Naive thymus-derived CD8-positive, alpha-beta T cell (primary cell): ENCODE measurements at places on chromosomes 16 and 17.
A peak's percentile ranks its signal among the peaks of the same experiment; 100 is the strongest.

DNA sequence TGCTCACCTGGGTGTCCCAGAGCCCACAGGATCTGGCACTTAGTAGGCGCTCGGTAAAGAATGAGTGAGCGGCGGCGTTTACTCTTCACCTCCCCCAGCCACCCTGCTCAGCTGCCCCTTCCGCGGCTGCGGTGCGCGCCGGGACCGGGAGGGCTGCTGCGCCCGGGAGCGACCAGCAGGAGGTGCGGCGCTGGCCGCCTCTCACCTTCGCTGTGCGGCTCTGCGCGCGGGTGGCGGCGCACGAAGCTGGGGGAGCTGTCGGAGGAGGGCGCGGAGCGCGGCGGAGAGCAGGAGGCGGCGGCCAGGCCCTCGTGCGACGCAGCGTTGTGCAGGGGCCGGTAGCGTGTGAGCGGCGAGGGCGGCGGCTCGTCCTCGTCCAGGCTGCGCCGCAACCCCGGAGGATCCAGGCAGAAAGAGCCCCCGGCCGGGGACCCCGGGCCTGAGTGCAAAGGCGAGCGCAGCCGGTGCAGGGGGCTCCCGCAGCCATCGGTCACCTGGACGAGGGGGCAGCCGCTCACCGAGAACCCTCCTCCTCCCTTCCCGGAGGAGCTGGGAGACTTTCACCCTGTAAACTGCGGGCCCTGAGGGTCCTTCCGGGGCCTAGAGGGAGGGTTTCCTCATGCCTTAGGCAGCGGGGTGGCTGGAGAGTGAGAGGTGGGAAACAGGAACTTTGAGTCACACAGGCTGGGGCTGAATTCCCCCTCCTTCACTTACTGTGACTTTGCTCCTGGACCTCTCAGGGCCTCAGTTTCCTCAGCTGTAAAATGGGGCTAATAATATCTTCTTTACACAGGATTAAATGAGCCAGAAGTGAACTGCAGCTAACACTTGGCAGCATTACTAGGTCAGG lies 12.5 kb downstream of the SAMD14 start:
- DNase-seq: peak; percentile 61

DNA sequence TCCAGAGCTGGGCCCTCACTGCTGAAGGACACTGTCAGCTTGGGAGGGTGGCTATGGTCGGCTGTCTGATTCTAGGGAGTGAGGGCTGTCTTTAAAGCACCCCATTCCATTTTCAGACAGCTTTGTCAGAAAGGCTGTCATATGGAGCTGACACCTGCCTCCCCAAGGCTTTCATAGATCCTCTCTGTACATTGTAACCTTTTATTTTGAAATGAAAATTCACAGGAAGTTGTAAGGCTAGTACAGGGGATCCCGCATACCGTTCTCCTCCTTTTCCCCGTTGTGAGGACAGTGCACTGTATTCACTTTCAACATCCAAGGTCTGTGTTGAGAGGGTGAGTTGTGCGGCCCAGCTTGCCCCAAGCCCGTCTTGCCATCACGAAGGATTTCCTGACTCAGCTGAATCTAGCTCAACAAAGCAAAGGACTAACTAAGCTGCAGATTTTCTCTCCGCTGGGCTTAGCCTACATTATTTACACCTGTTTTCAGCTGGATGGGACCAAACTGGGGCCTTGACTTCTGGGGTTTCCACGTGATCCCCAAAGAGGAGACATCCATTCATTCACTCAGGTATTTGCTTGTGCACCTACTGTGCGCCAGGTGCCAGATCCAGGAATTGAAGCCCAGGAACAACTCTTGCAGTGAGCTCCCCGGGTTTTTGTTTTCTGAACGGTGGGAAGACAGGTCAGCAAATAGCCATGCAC lies 5.2 kb upstream of the TMEM235 start:
- no peak for DNase-seq

GRCh38 chr17:29138184-29138955 lies 41.8 kb downstream of the MYO18A start:
- no peak for DNase-seq

DNA sequence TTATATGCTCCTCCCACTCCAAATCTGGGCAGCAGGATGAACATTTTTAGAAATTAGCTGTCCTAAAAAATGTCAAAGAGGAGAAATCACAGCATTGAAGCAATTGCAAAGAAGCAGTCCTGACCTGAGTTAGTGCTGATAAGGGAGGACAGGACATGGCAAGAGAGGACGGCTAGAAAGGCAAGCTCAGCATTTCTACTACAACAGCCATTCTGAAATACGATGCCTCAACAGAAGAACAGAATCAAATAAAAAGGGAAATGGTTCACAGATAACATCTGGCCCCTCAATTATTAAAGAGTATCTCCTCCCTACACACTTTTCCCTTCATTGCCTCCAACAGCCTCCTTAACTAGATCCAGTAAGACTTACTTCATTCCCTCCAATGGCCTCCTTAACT lies 18.3 kb downstream of the VPS53 start:
- DNase-seq: no peak

DNA sequence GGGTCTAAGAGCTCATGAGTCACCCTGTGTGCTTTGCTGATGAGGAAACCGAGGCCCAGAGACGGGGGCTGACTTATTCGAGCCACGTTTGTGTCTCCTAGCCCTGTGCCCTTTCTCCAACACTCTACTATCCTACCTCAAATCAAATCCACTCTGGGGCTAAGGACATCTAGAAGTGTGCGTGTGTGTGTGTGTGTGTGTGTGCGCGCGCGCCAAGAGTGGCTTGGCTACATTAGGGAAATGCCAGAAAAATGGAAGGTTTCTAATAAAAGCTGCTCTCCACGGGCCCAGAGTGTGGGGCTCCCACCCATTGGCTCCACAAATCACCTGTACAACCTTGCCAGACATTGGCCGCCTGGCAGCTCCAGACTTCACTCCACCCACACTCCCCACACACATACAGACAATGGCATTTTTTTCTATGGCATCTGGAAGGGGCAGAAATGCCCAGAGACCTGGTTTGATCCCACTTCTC lies 30.3 kb upstream of the PHOSPHO1 start:
- no peak for DNase-seq

DNA sequence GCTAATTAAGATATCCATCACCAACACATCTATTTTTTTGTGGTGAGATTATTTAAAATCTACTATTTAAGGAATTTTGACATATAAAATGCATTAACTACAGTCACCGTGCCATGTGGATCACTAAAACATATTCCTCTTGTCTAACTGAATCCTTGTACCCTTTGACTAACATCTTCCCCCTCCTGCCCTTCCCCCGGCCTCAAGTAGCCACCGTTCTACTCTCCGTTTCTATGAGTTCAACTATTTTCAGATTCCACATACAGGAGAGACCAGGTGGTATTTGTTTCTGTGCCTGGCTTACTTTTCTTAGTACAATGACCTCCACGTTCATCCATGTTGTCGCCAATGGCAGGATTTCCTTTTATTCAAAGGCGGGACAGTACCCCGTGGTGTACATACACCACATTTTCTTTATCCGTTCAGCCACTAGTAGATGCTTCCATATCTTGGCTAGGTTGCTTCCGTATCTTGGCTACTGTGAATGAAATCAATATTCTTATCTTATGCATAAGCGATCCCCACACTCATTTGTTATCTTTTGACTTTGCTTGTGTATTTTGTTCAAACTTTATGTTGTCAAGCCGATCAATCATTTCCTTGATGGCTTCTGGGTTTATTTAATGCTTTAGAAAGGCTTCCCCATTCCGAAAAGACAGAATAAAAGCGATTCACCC lies 134.7 kb downstream of the KCNJ12 start:
- no peak for DNase-seq

GRCh38 chr16:86061721-86062120 lies 162.8 kb downstream of the IRF8 start:
- no peak for DNase-seq

GRCh38 chr17:60303406-60304099 lies 88.4 kb downstream of the USP32 start:
- DNase-seq: no peak

GRCh38 chr17:45103269-45103795 lies 29.0 kb downstream of the PLCD3 start:
- peak; percentile 42 for DNase-seq

- DNase-seq: no peak
Measured at GRCh38 chr17:37847811-37848331, 76.3 kb upstream of the TBC1D3K start.

DNA sequence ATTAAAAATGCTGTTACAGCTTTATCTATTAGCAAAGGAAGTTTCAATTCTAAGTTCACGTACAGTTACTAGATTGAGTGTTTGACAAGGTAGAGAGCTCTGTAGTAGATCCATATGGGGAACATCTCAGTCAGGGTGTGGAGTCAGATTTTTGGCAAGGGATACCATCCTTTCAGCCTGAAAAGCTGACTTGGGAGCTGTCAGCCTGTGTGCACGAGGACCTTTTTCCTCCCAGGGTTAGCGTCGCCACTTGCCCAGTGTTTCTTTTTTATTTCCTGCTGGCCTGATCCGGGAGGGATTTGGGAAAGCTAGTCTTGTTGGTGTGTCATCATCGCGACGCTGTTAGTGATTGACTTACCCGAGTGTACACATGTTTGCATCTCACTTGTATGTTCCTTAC lies 29.5 kb downstream of the WWOX start:
- no peak for DNase-seq

- no peak for DNase-seq
Measured at GRCh38 chr16:30839523-30840227, 52.7 kb upstream of the ZNF629 start.

- DNase-seq: no peak
Measured at GRCh38 chr17:60165971-60166370, 16.2 kb downstream of the CA4 start.

DNA sequence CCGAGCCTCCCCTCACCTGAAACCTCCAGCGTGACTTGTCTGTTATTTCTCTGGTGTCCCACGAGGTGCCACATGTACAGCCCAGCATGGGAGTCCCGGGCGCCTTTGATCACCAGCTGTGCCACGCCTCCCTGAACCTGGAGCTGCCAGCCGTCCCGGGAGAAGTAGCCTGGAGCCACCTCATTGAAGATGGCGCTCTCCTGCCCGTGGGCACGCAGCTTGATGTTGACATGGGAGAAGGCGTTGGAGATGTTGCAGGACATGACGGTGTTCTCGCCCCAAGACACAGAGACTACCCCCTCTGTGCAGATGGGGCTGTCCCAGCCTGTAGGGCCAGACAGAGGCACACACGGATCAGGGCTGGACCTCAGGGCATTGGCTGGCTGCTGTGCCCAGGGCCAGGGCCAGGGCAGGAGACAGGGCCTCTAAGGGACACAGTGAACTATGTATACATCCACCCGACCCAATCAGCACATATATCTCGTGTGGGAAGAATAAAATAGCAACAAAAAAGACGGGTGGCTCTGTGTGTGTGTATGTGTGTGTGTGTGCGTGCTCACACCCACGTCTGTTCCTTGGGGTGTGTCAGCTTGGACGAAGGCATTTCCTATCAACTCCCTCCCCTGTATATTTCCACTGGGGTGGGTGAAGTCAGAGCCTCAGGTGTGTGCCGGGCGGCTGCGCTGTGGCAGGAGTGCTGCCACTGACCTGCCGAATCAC lies 7.3 kb upstream of the CD7 start:
- no peak for DNase-seq

- DNase-seq: no peak
Measured at GRCh38 chr17:70168044-70168976, 1.0 kb upstream of the KCNJ2 start.
